NCI-H1417 treated with DMSO at 0.1 percent for 48 hours (cell line): ENCODE measurements at places on chromosomes 13 and 19.

- no peak for DNase-seq
Observed at GRCh38 chr13:88103824-88104223, 432.7 kb downstream of the SLITRK5 start.

DNA sequence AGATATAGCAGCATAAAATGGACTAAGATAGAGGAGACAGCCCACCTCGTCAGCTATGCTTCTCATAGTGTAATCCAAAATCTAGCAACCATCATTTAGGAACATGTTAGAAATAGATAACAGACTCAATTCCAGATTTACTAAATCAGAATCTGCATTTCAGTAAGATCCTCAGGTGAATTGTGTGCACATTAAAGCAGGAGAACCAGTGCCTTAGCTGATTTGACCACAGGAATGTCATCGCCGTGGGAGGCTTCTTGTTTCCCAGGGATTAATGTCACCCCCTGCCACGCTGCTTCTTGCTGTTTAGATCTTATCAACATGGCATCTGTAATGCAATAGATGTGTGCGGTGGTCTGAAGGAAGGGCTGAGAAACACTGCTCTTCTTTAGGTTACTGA, 84.0 kb downstream of the GPC5 start:
- DNase-seq: no peak

DNA sequence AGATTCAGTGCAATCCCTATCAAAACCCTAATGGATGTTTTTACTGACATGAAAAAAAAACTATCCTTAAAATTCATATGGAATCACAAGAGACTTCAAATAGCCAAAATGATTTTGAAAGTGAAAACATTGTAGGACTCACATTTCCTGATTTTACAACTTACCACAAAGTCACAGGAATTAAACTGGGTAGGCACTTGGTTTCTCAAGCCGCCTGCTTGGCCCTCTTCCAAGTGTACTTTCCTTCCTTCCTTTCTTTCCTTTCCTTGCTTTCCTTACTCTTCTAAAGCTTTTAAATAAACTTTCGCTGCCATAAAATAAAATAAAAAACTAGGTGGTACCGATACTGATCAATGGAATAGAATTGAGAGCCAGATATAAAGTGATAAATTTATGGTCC, 21.0 kb upstream of the CD33 start:
- no peak for DNase-seq

DNA sequence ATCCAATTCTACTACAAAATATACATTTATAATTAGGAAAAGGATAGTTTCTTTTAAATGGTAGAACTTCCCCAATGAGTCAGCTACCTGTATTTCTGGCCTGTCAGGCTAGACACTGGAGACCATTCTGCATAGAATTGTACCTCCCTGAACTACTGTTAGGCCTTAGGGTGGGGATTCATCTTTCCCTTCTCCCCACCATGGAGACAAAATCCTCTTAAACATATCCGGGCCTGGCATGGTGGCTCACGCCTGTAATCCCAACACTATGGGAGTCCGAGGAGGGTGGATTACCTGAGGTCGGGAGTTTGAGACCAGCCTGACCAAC, 24.5 kb upstream of the TPT1 start:
- DNase-seq: no peak

DNA sequence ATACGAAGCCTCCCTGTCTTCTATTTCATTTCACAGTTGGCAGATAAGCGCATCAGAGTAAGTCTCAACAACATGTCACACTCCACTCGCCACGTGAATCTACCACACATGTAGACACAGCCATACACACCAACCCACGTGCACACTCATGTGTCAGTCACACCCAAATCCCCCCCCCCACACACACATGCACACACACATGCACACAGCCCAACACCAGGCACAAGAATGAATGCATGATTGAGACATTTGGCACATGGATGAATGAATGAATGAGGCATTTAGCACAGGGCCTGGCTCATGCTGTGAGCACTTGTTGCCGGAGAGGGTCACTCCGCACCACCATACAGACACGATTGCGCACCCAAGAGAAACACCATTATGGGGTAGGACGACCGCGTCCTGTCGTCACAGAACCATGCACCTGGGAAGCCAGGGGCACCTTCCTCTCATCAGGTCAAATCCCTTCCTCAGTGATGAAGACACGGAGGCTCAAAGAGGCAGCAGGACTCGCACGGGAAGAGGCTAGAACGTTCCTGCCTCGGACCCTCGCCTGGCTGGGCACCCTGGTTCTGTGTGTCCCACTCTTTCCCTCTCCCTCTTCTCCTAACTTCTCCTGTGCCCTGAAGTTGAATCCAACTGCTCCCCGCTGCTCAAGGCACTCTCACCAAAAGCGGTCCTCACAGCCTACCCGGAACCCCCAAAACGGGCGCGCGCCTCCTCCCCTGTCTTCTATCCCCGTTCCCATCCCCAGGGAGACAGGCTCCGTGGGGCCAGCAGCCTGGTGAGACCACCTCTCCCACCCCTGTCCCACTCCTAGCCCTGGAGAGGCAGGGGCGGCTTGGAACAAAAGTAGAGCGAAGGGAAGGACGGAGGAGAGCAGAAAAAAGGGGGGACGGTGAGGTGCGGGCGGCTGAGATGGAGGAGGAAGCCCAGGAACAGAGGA, 1.3 kb downstream of the MEIS3 start:
- no peak for DNase-seq

DNA sequence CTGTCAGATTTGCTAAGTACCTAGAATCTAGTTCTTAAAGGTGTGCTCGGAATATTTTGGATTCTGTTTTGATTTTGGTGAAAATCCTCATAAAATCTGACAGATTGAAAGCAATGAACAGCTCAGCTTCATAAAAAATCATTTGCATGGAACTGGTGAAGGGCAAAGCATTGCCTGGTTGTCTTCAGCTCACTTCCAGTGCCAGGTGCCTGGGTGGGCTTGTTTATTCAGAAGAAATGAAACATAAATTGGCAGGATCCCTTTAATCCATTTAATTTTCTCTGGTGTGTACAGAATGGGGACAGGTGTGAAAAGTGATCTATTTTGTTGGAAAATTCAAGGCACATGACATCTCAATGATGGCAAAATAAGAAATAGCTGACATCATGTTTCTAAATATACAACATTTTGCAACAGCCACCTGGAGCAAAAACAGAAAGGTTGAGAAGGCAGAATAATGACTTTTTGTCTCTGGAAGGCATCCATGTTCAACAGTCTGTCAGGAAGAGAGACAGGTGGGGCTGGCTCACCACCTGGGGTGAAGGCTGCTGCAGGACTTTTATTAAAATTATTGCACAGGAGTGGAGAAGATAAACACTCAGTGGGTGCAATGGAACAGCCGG, 52.2 kb downstream of the RFC3 start:
- peak; percentile 71 for DNase-seq

DNA sequence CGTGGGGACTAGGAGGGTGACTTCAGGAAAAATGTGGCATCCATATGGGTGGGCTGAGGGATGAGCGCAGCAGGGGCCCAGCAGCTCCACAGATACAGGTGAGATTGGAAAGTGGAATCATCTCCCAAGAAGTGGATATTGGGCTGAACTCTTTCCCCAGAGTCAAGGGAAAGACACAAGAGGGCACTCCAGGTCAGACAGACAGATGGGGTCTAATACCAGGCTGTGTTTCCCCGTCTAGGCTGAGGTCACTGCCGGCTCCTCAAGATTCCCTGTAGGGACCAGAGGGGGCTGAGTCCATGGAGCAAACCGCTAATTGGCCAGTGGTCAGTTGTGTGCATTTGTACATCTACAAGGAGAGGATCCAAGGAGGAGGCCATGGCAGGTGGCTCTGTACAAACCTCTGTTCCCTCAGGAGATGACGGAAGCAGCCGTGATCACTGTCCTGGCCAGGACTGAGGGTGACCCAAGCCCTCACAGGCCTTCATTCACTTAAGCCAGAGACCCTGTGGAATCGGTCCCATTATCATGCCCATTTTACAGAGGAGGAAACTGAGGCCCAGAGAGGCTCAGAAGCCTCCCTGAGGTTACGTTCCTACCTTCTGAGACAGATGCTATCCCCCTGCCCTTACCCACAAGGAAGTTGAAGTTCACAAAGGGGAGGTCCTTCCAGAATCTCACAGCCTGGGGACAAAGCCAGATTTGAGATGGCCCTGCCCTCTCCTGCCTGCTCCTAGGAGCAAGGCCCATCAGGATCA, 14.9 kb upstream of the IGLON5 start:
- no peak for DNase-seq

DNA sequence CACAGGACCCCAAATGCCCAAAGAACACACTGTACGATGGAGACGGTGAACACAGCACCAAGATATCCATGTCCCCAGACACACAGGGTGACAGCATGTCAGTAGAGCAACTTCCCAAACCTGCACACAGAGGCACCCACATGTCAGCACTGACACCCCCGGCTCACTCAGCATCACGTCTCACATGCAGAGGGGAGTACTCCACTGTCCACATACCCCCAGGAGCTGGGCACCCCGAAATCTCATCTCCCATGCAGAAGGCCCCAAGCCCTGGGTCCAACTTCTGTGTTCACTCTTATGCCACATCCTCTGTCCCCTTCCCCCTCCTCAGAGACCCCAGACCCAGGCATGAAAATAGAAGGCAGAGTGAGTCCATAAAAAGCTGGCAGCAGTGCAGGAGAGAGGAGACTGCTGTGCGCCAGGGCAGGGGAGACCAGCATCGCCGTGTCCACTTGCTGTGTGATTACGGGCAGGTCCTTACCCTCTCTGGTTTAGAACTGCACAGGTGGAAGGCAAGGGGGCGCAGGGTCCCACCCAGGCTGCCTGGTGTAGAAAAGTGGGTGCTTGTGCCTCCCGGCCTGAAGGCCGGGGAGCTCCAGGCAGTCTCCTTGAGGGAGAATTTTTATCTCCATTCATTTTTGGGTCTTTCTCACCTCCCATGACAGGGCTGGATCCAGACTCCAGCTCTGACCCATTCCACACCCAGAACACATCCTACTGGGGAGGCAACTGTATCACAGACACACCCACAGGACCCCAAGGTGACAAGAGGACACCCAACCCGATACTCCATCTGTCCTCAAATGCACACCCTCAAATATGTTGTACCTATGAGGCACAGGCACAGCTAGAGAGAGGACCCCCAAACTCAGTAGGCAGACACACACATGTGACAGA, 17.0 kb downstream of the ERFL start:
- no peak for DNase-seq

DNA sequence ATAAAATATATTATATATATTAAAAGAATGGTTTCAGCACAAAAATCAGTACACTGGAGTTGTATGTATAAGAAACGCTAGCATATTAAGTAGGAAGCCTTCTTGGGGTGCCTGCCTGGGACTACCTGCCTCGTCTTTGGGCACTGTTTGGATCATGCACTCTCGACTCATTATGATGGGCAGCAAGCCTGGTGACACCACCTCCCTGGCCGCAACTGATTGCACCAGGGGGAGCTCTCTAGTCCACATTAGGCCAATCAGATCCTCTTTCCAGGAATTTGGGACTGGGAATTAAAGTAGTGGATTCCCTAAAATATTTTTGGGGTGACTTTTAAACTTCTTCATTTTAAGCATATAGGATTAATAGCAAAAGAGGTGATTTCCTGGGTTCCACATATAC, 56.0 kb upstream of the RGCC start:
- DNase-seq: no peak

DNA sequence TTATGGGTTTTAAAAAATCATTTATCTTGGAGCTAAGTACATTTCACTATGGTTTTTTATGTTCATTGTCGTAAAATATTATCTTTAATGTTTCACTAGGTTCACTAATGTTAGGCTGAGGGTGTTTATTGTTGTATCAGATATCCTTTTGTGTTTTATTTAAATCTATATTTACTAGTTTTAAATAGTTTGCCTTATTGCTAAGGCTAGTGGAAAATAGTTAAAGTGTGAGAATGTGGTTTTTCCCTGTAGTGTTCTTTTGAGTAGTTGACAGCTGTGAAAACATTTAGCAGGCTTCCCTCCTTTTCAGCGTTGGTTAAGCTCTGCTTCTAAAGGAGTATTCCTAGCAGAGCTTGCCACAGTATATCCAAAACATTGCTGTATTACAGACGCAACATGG, 139.0 kb downstream of the TM9SF2 start:
- no peak for DNase-seq

DNA sequence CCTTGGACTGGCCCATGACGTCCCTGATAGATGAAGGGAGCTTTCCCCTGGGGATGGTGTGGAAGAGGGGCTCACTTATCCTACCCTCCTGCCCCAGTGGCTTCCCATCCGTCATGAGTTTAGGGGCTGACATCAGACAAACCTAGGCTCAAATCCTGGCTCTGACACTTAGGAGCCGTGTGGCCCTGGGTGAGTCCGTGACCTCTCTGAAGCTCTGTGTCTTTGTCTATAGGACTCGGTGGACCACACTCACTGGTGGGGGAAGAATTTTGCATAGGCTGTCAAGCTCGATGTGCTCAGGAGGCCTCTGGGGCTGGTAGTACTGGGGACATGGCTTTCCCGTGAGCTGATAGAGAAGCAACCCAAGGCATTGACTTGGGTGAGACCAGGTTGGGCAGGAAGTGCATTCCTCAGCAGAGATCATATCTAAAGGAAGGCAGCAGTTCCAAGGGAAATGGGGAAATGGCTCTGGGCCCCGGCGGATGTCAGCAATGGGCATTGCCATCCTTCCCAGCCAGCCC, 17.4 kb upstream of the AP1M2 start:
- DNase-seq: no peak
